Activated CD4-positive, alpha-beta T cell treated with anti-CD3 and anti-CD28 coated beads for 4 hours (primary cell): ENCODE measurements at places on chromosomes 13 and 19.

DNA sequence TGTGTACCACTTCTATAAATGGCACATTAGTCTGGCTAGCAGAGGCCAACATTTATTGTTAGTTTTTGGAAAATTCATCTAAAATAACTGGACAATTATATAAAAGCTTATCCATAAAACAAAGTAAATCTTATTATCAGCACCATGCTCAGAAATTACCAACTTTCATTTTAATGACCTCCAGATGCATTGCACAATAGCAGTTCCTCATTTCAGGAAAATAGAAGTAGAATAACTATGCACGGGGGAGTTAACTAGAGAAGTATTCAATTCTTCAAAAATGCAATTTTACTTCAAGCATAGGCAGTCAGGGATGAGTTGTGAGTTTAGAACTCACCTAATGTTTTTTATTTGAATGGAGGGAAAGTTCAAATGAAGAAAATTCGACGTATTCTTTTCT, 1023.5 kb downstream of the PCDH17 start:
- no peak for DNase-seq

DNA sequence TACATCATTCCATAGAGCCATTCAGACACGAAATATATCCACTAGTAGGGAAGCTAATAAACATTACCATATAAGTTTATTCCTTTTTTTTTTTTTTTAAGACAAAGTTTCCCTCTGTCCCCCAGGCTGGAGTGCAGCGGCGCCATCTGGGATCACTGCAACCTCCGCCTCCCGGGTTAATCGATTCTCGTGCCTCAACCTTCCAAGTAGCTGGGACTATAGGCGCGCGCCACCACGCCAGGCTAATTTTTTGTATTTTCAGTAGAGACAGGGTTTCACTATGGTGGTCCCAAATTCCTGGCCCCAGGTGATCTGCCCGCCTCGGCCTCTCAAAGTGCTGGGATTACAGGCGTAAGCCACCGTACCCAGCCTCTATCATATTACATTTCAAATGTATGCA, 612 bp upstream of the ZNF154 start:
- DNase-seq = no peak

DNA sequence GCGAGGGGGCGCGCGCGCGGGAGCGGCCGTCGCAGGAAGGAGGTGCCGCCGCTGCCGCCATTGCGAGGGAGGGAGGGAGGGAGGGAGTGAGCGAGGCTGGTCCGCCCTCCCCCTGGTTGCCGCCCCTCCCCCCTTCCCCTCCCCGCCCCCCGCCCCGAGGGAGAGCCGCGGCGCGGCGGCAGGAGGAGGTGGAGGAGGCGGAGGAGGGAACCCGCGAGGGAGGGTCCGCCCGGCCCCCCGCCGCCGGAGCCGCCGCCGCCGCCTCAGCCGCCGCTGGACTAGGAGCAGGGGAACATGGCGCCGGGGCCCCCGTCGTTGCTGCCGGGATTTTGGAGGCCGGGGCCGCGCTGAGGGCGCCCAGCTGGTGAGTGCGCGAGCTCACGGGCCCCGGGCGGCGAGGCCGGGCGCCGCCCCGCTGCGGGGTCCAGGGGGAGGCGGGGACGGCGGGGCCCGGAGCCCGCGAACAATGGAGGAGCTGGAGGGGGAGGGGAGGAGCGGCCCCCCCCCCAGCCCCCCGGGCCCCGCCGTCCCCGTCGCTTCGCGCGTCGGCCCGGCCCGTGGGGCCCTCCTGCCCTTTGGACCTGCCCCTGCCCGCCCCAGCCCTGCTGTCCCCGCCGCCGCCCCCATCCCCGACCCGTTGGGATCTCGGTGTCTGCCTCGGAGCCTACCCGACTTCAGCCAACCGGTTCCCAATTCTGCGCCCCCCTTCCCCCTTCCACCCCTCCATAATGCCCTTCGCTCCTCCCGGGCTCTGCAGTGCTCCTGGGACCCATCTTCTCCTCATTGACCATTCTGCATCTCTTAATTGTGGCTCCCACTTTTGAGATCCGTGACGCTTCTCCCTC, at the start of gene ARHGAP35:
Gene ARHGAP35 (plus strand): TSS at position 152 of the 845 bp plus-strand sequence. CDS start 57,679 bp downstream, outside the sequence.
- DNase-seq = no peak

DNA sequence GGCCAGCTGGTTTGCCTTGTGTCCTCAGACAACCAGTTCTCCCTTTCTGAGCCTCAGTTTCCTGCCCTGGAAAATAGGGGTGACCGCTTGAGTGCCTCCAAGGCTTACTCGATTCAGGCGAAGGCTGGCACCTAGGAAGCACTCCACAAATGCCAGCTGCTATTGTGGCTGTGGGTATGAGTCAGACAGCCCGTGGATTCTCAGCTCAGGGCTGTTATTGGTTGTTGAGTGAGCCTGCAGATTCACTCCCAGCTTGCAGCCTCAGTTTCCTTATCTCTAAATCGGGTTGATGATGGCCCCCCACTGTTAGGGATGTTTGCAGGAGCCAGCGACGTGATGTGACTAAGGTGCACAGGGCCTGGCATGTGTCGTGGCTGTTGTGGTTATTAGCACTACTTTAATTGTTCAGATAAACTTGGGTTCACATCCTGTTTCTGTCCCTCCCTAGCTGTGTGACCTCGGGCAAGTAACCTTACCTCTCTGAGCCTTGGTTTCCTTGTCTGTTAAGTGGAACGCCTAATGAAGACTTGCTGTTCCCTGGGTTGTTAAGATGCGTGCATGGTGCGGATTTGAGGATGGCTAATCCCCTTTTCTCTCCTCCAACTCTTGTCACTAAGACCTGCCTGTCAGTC, 2.4 kb downstream of the MARK4 start:
- no peak for DNase-seq

DNA sequence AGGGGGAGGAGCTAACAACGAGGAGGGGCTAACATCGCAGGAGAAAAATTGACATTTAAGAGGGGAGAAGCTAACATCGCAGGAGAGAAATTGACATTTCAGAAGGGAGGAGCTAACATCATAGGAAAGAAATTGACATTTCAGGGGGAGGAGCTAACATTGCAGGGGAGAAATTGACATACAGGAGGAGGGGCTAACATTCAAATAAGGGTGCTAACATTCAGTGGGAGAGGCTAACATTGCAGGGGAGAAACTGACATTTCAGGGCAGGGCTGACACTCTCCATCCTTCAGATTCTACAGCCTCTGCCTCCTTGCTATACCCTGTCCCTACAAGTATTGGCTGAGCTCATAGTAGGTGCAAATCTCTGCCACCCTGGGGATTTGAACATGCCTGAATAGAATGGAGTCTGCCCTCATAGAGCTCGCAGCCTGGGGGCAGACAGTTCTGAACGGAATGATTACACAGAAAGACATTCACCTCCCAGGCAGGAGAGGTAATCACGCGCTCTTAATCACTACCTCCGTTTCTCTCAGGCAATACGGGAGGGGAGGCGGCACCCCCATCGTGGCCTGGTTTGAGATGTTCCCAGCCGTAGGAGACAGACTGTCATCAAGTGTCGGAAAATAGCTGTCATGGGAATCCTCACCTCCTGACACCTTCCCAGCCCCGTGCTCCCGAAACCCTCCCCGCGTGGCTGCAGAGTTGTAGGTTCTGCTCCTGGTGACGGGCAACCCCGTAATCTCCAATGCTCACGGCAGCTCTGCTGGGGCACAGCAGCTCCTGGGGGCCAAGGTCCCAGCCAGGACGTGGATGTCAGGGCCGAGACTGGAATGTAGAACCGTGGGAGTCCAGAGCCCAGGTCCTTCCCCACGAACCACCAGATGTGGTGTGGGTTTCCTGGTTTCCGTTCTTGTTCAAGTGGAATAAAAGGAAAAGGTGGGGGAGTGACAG, 9.5 kb downstream of the GPR32 start:
- no peak for DNase-seq

DNA sequence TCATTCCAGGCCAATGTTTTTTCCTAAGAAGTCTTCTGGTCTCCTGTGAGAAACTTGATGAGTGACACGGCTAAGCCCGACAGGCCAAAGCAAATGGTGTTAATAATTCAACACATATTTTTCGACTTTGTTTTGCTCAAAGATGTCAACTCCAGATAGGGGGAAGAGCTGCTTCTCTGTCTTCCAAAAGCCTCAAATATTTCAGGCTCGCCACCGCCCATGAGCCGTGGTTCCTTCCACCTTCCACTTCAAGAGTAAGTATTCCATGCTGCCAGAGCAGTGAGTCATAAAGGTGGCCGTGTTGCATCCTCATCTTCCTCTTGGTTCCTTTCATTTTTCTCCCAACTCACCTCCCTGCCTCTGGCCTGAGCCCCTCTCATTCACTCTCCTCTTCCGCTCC, 272.6 kb downstream of the EFNB2 start:
- no peak for DNase-seq

GRCh38 chr13:28707629-28708427, 10.9 kb downstream of the SLC46A3 start:
- no peak for DNase-seq

GRCh38 chr19:42421101-42421500, 6.1 kb downstream of the LIPE start:
- DNase-seq = no peak
